ENCODE measurements at places on chromosomes 5 and 9.
A peak's percentile ranks its signal among the peaks of the same experiment; 100 is the strongest.

- DNase-seq = no peak
These were observed 60.8 kb upstream of the RNU6ATAC start for GRCh38 chr9:134225186-134225585.

- peak; percentile 89 for DNase-seq
These were observed 131.8 kb upstream of the CHD1 start for GRCh38 chr5:99060306-99061261.

DNA sequence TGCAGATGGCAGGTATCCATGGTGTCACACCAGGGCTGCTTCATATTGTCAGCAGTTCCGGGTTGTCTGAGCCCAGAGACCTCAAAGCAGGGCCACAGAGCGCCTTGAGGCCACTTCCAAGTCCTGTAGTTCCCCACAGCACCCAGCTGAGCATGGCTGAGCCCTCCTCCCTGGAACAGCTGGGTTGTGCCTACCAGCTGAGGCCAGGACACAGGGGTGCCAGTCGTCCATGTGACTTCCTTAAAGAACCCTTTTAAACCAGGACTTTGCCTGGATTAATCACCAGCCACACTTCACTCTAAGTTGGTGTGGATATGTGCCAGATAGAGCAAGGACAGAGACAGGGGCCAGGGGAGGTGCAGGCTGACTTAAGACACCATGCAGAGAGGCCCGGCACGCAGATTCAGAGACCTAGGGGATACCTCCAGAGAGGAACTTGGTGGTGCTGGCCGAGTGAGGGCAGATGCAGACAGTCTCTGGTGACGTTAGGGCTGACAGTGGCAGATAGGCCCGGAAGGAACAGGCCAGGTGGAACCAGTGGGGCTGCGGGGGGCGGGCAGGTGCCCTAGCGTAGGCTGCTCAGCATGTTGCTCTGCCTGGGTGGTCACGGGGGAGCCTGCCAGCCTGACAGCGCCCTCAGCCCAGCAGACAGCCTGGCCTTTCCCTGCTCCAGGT lies 142.7 kb downstream of the CACNA1B start:
- DNase-seq = peak; percentile 9

- DNase-seq = no peak
These were observed 157.8 kb upstream of the PTGER4 start for GRCh38 chr5:40521925-40522324.

GRCh38 chr5:17737092-17737491 lies 102.8 kb downstream of the TAF11L14 start:
- no peak for DNase-seq

DNA sequence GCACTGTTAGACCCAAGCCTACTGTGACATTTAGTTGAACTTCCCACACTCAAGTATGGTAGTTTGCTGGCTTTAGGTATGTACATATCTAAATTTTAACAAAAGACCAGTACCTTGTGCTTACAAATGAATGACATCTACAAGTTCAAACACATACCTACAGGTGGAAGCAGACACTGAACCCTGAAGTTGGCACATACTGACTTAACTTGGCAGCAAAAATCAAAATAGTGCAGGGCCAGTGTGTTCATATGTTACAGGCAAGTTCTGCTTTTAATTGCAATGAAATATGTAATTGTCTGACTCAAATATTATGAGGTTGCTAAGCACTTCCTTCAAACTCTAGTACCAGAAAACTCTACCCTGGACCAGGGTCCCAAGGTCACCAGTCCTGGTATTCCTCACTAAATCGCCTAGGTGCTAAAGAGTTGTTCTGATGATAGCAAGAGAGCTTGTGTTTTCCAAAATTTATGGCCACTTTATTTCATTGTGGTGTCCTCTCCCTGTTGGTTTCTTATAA lies 77.4 kb downstream of the MEGF10 start:
- no peak for DNase-seq

- DNase-seq = no peak
These were observed at the start of gene TEK for GRCh38 chr9:27108981-27109541. Gene TEK, plus strand, starts transcription at chr9:27109225. Its CDS starts 366 bp downstream, at chr9:27109591.

DNA sequence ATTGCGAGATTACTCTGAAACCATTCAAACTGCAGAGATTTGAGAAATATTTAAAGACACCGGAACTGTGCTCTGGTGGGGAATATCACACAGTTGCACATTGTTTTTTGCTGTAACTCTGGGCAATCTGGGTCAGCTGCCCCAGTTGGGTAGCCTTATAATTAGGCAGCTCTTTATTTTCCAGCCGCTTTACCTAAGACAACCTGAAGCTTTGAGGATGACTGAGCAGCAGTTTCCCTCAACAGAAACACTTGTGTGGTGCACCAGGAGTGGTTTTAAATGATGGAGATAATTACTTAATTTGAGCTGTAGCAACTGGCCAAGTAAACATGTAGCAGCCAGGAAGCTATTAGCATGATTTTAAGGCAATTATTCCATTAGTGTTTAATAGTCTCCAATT lies 2.9 kb downstream of the PLCXD3 start:
- no peak for DNase-seq
